Stimulated activated CD4-positive, alpha-beta T cell treated with anti-CD3 and anti-CD28 coated beads, TNF-alpha, amount 100 ng/mL, for 1 hour (primary cell): ENCODE measurements at places on chromosomes 5 and 9.

DNA sequence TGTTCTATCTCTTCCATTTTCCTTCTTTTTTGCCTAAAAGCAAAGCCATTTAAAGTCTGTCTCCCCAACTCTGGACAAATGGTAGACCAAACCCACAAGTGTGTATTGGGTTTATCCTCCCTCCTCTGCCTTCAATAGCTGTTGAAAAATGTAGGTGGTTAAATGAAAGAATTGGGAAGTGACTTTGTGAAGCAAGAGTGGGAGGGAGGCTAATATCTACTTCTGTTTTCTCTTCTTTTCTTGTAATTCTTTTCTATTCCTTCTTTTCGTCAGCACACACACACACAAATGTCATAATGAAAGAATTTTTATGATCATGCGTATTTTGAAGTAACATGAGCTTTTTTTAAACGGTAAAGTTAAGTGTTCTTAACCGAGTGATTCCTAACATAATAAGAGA lies 3.8 kb downstream of the CCDC152 start:
- DNase-seq = no peak

- DNase-seq = no peak
Observed at GRCh38 chr9:97366476-97366875, 45.4 kb upstream of the TDRD7 start.

- no peak for DNase-seq
Observed at GRCh38 chr5:74648835-74649293, 8.3 kb upstream of the ENC1 start.

- no peak for DNase-seq
Observed at GRCh38 chr5:132444841-132445639, 45.5 kb downstream of the IRF1 start.
